ENCODE measurements at places on chromosomes 3 and 15.

- DNase-seq: no peak
These were observed 137.9 kb downstream of the XXYLT1 start for GRCh38 chr3:195133013-195133412.

- DNase-seq: no peak
These were observed 6.5 kb downstream of the RRP9 start for GRCh38 chr3:51934991-51935885.

DNA sequence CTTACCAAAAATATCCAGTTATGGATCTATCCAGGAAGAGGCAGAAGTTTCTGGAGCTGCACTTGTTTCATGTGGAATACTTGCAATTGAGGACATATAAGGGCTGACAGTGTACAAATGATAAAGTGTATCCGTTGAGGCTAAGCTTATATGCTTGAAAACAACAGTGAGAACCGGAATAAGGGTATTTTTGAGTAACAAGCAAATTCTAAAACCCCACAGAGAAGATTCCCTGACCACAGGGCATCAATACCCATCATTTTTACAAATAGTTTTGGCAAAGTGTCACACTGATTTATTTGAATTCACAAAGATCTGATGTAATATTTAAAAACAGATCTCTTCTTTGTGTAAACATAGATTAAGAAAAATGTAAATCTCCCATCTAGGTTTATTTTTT, 208.4 kb downstream of the FMN1 start:
- DNase-seq: no peak

DNA sequence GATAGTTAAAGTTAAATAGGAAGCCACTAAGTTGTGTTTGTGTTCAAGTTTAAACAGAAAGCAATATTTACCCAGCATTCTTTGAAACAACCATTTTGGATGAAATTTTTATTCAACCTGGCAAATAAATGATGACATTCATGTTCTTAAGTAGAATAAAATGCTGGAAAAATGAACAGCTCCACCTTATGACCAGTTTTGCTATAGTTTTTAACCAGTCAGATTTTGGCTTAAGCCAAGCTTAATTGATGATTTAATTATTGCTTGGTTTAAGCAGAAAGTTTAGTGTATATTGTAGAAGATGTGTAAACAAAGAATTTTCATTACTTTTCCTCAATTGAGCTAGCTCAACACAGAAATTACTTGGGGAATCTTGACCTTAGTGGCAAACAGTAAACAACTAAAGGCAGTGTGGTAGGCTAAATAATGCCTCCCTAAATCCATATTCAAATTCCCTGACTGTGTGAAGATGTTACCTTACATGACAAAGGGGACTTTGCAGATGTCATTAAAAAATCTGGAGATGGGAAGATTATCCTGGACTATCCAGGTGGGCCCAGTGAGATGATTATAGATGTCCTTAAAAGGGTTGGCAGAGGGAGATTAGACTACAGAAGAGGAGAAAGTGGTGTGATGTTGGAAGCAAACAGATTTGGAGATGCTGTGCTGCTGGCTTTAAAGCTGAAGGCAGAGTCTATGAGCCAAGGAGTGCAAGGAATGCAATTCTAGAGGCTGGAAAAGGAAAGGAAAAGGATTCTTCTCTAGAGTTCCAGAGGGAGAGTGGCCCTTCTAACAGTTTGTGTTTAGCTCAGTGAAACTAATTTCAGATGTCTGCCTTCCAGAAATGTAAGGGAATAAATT, 448.6 kb upstream of the GOLIM4 start:
- DNase-seq: no peak

GRCh38 chr3:184543843-184544512, 17.6 kb upstream of the EPHB3 start:
- peak; percentile 68 for DNase-seq

- DNase-seq: no peak
These were observed 32.1 kb downstream of the SEC62 start for GRCh38 chr3:169998668-169999131.

GRCh38 chr15:67004142-67004541, 61.3 kb upstream of the SMAD3 start:
- no peak for DNase-seq

DNA sequence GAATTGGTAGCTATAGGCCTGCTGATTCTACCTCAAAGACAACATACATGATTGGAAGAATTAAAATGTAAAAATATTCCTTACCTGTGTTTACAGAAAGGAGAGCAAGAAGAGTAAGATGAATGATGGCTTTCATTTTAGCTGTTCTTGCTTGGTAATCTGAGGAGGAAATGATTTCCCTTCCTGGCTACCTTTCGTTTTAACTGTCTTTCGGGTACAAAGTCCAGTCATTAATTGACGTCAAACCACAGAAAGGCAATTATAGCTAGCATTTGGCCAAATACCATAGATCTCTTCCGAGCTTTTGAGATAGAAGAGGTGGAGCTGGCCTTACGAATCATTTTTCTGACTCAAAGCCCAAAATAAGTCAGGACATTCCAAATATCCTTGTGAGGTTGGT, at the start of gene MUC13:
TSS of gene MUC13 (minus strand) at position 175 of the 400 bp plus-strand sequence. CDS start at position 136, 39 bp downstream.
- no peak for DNase-seq

DNA sequence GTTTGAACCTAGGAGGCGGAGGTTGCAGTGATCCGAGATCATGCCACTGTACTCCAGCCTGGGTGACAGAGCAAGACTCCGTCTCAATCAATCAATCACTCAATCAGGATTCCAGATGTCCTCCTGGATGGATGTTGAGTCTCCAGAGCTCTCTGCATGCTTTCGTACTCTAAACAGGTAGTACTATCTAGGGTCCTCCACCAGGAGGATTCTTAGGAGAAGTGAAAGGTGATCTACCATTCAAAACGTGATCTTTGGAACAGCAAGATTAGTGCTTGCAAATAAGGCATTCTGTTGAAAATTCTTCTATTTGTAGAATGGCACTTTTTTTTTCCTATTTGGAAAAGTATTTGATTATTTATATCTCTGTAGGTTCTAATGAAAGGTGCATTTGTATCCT, 34.3 kb downstream of the CNOT10 start:
- no peak for DNase-seq

DNA sequence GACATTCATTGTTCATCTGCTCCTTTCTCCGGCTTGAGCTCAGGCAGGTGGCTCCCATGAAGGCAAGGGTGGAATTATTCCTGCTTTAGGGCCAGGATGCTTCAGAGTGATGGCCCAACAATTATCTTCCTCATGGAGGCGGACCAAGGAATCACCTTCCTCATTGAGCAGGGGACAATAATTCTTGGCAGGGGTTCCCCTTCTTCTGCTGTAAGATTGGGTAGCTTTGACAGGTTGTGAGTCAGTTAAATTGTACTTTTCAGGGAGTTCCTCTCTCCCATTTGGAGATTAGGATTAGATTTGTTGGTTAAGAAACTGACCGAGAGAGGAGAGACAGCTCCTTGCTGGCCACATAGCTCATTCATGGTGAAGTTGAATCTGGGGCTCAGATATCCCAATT, 31.4 kb upstream of the CD47 start:
- DNase-seq: no peak

- DNase-seq: peak; percentile 81
These were observed 65.8 kb downstream of the MB21D2 start for GRCh38 chr3:192851821-192852372.

DNA sequence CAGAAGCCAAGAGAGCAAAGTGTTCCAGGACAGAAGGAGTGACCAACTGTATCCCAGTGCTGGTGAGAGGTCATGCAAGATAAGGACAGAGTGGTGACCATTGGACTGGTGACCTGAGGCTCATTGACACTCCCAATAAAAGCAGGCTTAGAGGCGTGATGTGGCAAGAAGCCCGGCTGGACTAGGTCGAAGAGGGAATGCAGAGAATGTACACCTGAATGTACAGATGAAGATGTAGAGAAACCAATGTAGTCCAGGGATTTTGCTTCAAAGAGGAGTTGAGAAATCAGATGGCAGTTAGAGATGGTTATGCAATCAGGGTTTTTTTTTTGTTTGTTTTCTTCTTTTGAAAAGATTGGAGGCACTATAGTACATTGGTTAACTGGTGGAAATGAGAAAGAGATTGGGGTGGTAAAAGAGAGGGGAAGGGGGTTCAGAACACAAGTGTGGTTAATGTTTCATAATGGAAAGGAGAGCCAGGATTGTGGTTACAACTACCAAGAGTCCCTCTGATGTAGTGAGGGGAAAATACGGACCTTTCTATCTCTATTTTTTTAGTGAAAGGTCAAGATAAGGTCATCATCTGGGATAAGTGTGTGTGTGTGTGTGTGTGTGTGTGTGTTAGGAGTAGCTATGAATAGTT, 23.3 kb downstream of the ST3GAL6 start:
- no peak for DNase-seq

GRCh38 chr3:107781253-107781652, 258.5 kb downstream of the BBX start:
- DNase-seq: no peak

- DNase-seq: no peak
These were observed 40.4 kb downstream of the IQCB1 start for GRCh38 chr3:121794264-121794983.

GRCh38 chr15:65550681-65551098, 20.4 kb downstream of the HACD3 start:
- DNase-seq: no peak

DNA sequence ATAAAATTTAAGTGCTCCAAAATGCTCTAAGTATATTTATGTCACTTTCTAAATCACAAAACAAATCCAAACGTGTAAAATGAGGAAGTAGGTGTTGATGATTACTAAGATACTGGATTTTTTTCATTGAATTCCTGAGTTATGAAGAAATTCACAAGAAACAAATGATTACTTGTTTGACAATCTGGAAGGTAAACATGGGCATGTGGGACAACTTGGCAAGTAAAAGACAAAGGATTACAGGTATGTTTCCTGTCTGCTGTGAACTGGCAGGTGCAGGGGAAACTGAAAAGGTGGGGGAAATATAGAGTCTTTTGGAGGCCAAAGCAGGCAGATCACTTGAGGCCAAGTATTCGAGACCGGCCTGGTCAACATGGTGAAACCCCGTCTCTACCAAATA, 252.7 kb upstream of the AZI2 start:
- DNase-seq: no peak

DNA sequence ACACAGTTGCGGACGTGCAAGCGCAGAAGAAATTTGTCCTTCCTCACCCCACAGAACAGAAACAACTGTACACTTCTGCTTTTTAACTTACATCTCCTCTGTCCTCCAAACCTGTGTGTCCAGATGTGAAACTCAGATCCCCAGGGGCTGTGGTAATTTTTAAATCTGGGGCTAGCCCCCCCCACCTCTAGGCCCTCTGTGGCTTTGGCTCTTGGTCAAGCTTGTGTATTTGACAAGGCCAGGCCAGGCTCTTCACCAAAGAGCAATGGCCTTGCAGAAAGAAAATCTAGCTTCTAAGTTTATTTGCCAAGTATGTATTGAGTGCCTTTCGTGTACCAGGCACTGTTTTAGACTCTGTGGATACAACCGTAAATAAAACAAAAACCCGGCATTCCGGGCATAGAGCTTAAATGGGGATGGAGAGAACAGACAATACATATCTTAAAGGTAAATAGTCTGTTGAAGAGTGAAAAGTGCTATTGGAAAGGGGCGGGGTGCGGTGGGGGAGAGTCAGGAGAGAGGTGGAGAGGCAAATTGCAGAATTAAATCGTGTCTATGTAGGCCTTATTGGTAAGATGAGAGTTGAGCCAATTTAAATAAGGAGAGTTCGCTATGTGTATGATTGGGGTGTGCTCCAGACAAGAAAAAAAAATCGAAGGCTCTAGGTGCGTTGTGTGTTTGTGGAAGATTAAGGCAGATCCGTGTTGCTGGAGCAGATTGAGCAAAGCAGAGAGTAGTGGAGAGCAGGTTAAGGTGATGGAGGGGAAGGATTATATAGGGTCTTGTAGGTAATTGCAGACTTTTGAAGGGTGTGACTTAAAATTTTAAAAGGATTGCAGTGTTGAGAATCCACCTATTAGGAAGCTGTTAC, 781 bp upstream of the DPH6 start:
- DNase-seq: no peak

DNA sequence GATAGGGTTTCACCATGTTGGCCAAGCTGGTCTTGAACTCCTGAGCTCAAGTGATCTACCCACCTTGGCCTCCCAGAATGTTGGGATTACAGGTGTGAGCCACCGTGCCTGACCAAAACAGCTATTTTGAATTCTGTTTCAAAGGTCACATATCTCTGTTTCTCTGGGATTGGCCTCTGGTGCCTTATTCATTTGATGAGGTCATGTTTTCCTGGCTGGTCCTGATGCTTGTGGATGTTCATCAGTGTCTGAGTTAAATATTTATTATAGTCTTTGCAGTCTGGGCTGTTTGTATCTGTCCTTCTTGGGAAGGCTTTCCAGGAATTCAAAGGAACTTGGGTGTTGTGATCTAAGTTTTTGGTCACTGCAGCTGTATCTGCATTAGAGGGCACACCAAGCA, 5.1 kb downstream of the PATL2 start:
- DNase-seq: no peak

DNA sequence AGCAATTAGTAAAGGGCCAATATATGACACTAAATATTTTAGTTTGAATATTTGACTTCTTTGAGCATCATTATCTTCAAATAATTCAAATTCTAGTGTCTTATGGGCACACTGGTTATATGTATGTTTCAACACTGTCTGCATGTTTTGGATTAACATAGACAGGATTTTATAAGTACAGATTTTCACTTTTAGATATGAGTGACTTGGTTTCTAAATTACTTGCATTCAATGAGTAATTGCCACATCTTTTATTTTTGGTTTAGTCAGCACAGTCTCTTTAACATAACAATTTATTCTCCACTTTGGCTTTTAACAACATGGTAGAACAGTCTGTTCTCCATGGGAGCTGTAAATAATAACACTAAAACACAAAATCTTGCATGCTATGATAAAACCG, 674.8 kb downstream of the TBL1XR1 start:
- DNase-seq: no peak

DNA sequence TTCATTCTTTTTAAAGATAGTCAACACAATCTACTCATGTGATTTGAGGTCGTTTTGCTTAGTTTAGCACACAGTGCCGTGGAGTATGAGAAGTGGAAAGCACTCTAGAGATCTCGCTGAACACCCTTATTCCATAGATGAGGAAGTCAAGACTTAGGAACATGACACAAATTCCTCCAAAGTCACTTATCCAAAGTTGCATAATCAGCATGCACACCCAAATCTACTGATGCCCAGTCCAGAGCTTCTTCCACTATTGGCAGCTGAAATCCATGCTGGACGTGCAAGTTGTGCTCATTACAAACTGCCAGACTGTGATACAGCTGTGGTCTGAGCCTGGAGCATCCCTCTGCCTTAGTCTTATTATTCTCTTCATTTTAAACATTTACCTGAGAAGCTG, 83.5 kb upstream of the ZNF280D start:
- DNase-seq: no peak

Measured in SW 1271 (cell line).